Progenitor cell of endocrine pancreas (in vitro differentiated cells): ENCODE measurements at places on chromosomes 4 and X. TPM values are rescaled to one million over a fixed set of nuclear protein-coding genes. Genes with fewer than 3 reads are reported as not detected.

The KLHL15 gene
- 16.0 and 16.2 TPM in 2 replicates for total RNA-seq

The CDKN2AIP gene
- total RNA-seq = 22.0 and 25.9 TPM in 2 replicates

GRCh38 chrX:53882331-53882730 lies 161.9 kb downstream of the PHF8 start:
- no peak for DNase-seq

DNA sequence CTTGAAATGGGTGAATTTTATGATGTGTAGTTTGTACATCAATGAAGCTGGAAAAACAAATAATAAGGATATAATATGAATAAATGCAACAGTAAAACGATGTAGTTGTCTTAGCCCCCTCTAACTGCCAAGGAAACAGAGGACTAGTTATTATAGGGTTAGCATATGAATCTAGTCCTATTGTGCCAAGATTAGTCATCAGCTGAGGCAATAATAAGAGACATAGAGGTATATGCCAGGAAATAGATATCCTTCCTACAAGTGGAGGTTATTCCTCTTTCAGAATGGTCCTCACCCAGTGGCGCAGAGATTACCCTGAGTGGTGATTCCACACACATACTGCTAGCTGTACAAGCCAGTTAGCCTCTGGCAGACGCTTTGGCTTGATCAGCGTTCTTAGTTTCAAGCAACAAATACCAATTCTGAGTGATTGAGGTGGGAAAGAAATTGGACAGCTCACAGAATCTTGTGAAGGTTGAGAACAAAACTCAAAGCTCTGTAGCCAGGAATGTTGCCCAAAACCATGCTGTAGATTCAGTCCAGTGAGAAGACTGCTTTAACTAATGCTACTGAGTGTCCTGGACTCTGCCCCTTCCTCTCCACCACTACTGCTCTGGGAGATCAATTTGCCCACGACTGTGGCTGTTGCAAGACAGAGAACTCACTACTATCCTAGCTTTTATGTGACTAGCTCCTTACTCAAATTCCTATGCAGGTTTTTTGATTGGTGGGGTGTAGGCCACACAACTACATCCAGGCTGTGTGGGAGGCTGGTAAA lies 27.0 kb upstream of the ZNF280C start:
- no peak for DNase-seq

The RPL39 gene
- total RNA-seq = 2,140 and 2,224 TPM in 2 replicates

The CENPC gene
- 25.2 and 26.4 TPM in 2 replicates for total RNA-seq

DNA sequence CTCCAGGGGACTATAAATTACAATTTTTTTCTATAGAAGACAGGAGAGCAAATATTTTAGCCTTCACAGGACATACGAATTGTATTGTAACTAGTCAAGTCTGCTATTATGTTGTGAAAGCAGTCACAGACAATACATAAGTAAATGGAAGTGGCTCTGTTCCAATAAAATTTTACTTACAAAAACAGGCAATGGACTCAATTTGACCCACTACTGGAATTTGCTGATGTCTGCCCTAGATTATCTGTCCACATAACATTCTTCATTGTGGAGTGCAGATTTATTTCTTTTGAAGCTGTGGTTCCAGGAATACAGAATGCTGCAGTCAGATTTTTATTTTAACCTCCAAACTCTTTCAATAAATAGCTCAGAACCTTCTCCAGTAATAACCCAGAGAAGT lies 330.3 kb downstream of the PPP4R3C start:
- no peak for DNase-seq

DNA sequence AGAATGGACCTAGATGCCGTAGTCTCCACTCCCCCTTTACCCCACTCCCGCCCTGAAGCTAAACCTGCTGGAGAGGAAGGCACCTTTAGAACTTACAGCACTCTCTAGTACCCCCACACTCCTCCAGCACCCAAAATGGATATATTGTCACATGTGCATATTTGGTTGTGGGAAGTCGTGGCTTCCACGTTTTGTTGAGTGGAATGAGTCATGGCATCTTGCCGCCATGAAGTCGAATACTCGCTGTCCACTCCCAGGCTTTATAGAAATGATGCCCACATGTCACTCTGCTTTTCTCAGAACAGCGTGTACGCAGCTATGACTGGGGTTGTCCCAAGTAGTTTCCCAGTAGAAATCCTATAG lies 545 bp downstream of the ABCE1 start:
- DNase-seq = no peak

The OTOP1 gene
- not detected in 2 replicates for total RNA-seq

- no peak for DNase-seq
These were observed 40.1 kb downstream of the OFD1 start for GRCh38 chrX:13774696-13775095.

- DNase-seq = no peak
These were observed 144.0 kb downstream of the SH3KBP1 start for GRCh38 chrX:19743386-19743785.

The CXCL5 gene
- 0.34 and 0.58 TPM in 2 replicates for total RNA-seq

GRCh38 chr4:13918110-13918509 lies 290.6 kb upstream of the BOD1L1 start:
- DNase-seq = no peak

GRCh38 chr4:154345359-154345758 lies 146.2 kb downstream of the DCHS2 start:
- DNase-seq = no peak

GRCh38 chr4:161540265-161540664 lies 623.5 kb downstream of the FSTL5 start:
- no peak for DNase-seq

The EMD gene
- total RNA-seq = 42.5 and 45.9 TPM in 2 replicates

The CLCN4 gene
- total RNA-seq = 14.1 and 15.2 TPM in 2 replicates

The ADGRG4 gene
- 2.7 and 3.9 TPM in 2 replicates for total RNA-seq

- DNase-seq = no peak
These were observed at the start of gene MTTP for GRCh38 chr4:99574530-99575324. Gene MTTP, plus strand, starts transcription at chr4:99574824. Its CDS starts 86 bp downstream, at chr4:99574910.

The SEC24B gene
- total RNA-seq = 39.7 and 40.3 TPM in 2 replicates

DNA sequence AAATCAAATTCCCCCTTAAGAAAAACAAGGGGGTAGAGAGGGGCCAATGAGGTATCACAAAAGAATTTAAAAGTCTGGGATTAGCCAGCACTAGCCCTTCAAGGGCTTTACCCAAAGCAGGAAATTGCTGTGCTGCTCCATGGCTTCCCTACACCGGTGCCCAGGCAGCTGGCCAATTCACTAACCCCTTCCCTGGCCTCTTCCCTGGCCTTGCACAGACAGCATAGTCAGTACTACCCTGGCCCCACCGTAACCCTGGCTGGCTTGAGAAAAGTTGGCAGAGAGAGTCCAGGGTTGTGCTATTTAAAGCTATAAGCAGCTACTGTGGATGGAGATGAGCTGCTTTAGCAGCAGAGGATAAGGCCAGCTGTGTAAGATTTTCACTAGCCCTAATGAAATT lies 43.1 kb downstream of the ADAMTS3 start:
- DNase-seq = no peak

GRCh38 chr4:85728464-85728863 lies 253.5 kb downstream of the ARHGAP24 start:
- no peak for DNase-seq

GRCh38 chr4:140052050-140052449 lies 101.9 kb downstream of the MAML3 start:
- no peak for DNase-seq

GRCh38 chr4:145819853-145820181 lies 118.8 kb downstream of the ZNF827 start:
- DNase-seq = no peak

DNA sequence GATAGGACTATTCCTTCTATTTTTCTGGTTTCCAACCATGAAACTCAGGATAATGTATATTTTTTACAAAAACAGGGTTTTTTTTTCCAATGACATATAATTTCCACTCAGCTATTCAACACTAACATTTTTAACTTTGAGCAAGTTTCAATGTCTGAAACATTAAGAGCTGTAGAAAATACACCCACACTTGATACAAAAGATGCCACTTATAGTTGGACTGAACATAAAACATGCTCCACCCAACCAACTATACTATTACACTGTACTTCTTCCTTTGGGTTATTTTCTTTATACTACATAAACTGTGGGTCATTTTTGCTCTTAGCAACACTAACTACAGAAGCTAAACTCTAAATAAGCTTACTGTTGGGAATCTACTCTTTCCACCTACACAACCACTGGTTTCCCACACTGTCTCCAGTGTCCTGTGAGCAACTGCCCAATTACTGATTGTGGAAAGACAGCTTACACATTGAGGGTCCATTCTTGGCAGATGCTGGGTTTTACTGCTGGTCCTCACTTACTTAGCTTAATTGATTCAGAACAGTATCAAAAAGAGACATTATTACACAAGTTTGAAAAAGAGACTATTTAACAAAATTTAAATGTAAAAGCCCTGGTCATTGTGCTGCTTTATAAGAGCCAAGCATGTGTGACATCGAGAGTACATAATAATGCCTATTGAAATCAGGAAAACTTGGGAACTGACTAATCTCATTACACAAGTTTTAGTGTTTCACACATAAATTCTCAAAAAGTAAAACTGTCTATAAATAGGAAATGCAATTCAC lies 6.3 kb downstream of the AMMECR1 start:
- no peak for DNase-seq

GRCh38 chrX:100654261-100654660 lies 10.3 kb downstream of the SRPX2 start:
- DNase-seq = no peak

- DNase-seq = no peak
These were observed 28.4 kb downstream of the CXCL1 start for GRCh38 chr4:73897380-73898136.

GRCh38 chrX:42920752-42921151 lies 142.8 kb upstream of the PPP1R2C start:
- DNase-seq = no peak

- DNase-seq = no peak
These were observed 28.8 kb downstream of the PRDM8 start for GRCh38 chr4:80226094-80226493.

DNA sequence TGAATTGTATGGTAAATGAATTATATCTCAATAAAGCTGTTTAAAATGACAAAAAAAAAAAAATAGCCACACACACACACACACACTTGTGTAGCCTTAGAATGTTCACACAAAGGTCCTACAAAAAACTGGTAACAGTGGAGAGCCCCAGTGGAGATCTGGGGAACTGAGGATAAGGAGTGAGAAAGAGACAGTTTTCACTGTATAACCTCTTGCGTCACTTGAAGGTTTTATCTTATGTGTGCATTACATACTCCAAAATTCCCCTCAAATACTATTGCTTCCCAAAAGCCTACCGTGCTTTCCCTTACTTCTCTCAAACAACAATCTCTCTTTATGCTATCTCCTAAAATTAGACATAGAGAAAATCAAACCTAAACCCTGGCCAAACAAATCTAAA lies 67.8 kb downstream of the SMC1A start:
- DNase-seq = no peak

GRCh38 chr4:121176082-121176934 lies 12.2 kb upstream of the TNIP3 start:
- DNase-seq = no peak

DNA sequence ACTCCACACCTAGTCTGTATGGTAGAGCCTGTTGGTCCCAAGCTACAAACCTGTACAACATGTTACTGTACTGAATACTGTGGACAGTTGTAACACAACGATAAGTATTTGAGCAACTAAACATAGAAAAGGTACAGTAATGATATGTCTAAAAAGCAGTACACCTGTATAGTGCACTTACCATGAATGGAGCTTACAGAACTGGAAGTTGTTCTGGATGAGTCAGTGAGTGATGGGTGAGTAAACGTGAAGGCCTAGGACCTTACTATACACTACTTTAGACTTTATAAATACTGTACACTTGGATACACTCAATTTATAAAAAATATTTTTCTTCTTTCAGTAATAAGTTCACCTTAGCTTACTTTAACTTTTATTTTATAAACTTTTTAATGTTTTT lies 104.0 kb downstream of the TMA16 start:
- no peak for DNase-seq

DNA sequence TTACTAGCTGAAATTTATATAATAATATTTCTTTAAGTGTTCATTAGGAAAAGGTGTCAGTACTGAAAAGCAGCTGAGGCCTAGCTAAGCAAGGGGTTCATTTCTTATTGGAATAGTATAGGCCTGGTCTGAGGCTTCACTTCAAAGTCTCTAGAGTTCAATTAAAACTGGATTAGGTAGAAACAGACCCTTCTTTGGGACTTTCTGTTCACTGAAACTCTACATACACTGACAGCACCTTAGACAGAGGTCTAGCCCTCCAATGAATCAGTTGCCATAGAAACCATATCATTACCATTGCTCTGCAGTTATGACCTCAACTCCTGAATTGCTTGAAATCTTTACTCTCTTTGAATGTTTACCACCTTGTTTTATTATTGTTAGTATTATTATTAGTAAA lies 86.4 kb upstream of the MAB21L2 start:
- no peak for DNase-seq

The SOD3 gene
- total RNA-seq = 5.0 and 6.2 TPM in 2 replicates

The NAA11 gene
- total RNA-seq = not detected in 2 replicates

- no peak for DNase-seq
These were observed 88.5 kb upstream of the CBR4 start for GRCh38 chr4:169098532-169098931.

DNA sequence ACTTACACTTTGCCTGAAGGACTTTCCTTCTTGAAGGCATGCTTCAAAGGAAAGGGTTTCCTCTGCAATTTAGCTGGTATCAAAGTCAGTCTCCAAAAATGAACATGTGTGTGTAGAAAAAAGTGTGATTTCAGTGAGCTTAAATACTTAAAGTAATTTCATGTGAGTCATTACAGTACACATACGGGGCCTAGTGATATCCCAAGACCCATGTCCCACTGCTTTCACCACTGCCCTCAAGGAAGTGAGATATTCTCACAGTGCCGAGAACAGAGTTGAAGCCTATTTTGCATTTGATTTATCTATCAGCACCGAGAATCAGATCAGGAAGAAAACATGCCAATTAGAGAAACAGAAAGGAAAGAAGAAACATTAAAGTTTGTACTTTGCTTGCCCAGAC lies 61.0 kb downstream of the CHST7 start:
- DNase-seq = no peak

DNA sequence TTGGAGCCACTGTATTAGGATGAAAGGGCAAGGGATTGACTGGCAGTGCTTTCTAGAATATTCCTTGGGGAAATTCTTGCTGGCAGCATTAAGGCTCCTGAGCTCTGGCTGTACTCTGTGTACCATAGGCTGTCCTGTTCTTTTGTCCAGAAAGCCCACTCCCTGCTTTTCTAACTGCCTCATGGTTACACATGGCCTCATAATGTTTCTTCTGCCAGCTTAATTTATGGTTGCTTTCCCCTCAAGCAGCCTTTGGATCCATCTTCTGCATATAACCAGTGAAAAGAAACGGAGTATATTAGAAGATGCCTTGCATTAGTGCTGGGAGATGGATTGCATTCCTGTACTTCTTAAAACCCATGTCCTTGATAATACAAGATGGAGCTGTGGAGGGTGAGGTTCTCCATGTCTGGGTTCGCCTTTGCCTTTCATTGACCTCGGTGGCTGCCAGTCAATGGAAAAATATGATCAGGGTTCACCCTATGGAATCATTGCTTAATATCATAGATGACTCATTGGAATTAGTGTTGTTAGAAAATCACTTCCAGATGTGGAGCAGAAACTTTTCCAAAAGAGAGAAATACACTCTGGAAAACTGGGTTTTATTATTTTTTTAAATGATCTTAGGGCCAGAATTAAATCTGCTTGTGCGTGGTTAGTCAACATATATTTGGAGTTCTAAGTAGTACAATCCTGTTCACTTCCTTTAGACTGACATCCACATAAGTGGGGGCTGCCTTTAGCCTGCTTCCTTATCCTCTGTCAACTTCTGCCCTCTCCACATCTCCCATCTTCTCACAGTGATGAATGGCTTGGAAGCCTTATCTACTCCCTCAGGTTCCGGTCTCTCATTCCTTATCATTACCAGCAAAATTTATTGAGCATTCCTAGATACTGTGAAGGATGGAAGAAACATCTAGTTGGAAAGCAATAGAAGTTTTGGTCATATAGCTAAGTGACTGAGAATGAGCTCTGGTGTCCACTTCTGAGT lies 24.9 kb downstream of the DOCK11 start:
- no peak for DNase-seq

The SMIM10L2A gene
- 9.0 and 9.5 TPM in 2 replicates for total RNA-seq
